ENCODE measurements at places on chromosomes 11 and 22.

- DNase-seq, result no peak
These were observed 7.2 kb downstream of the ELFN2 start for GRCh38 chr22:37419969-37420685.

GRCh38 chr11:15660496-15660895, 545.8 kb downstream of the INSC start:
- DNase-seq, result no peak

- no peak for DNase-seq
These were observed 153.8 kb upstream of the BLID start for GRCh38 chr11:122269824-122270223.

GRCh38 chr11:130219148-130219547, 59.6 kb downstream of the ST14 start:
- DNase-seq, result no peak

DNA sequence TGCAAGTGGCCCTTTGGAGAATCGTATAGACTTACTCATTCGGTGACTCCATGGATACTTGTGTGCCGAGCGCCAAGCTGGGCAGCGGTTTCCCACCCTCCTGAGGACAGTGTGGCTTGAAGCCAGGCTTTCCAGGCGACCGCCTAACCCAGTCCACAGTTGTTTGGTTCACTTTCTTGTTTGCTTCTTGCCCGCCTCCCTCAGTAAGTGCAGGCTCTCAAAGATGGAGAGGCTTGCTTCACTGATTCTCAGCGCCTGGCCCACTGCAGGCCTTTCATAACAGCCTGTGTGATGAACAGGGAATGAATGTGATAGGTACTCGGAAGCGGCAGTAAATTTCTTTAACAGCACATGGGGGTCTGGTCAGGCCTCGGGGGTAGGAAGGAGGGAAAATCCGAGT, 11.2 kb upstream of the MDK start:
- DNase-seq, result no peak

GRCh38 chr11:64893194-64894069, 15.0 kb upstream of the EHD1 start:
- DNase-seq, result no peak

GRCh38 chr11:119484741-119485605, 62.0 kb upstream of the THY1 start:
- no peak for DNase-seq

- DNase-seq, result no peak
These were observed 115.3 kb upstream of the TBCEL start for GRCh38 chr11:120908461-120909181.

- DNase-seq, result no peak
These were observed 1307.8 kb upstream of the RAG2 start for GRCh38 chr11:37905707-37906417.

DNA sequence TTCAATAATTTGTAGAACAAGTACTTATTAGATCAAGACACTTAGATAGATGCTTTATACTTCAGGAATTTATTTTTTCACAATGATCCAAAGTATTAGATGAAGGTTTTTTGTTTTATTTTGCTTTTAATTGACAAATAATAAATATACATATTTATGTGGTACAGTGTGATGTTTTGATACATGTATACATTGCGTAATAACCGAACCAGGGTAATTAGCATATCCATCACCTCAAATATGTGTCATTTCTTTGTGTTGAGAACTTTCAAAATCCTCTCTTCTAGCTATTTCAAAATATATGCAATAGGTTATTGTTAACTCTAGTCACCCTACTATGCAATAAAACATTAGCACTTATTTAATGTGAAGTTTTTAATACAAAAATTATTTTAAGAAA, 21.4 kb downstream of the TRIM5 start:
- DNase-seq, result no peak

- no peak for DNase-seq
These were observed 12.6 kb downstream of the OMP start for GRCh38 chr11:77115181-77115611.

GRCh38 chr11:2467695-2468055, 22.9 kb downstream of the KCNQ1 start:
- no peak for DNase-seq

GRCh38 chr11:118438314-118438931, 2.1 kb downstream of the KMT2A start:
- DNase-seq, result no peak

GRCh38 chr22:23790819-23791737, 4.3 kb downstream of the SMARCB1 start:
- DNase-seq, result no peak

GRCh38 chr22:25166266-25167040, 33.2 kb upstream of the CRYBB3 start:
- no peak for DNase-seq

GRCh38 chr11:108697872-108698473, 33.1 kb downstream of the DDX10 start:
- DNase-seq, result no peak

Measured in stimulated activated CD8-positive, alpha-beta memory T cell treated with anti-CD3 and anti-CD28 coated beads, Interleukin-15, amount 100 ng/mL, for 24 hours (primary cell).